ENCODE measurements at places on chromosomes 2 and 18.

- H3K4me3 ChIP-seq: no peak overlapping the region
- no peak overlapping the region for H3K27ac ChIP-seq
- no peaks in the 10 kb centered on the region for H3K27me3 ChIP-seq
- DNase-seq: no peak
- H3K4me1 ChIP-seq: no peaks in the 10 kb centered on the region
These were observed 127.8 kb downstream of the LNPK start for GRCh38 chr2:175874291-175874690.

DNA sequence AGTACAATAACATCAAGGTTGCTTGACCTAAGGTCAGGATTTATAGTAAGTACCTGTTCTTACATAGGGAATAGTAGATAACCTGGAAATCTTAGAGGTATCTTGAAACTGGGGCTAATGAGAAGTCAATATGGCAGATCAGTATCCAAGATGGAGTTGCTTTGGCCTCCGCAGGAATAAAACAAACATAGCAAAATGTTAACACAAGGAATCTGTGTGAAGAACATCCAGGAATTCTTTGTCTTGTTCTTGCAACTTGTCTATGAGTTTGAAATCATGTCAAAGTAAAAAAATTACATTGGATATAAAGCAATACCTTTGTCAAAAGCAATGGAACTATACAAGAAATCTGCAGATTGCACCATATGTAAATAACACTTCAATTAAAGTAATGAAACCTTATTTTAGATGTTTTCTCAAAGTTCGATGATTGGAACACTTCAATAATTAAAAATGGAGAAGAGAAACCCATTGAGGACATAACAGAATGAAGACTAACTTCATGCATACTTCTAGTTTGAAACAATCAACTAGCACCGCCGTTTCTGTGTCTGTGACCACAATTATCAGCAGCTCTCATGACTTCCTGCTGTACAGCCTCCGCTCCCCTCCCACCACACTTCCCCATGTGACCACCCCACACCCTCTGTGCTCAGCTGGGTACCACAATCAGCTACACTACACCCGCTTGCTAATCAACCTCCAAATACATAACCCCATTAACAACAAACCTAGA, 27.6 kb downstream of the C2orf76 start:
- no peak for DNase-seq
- H3K4me1 ChIP-seq: no peaks in the 10 kb centered on the region
- H3K36me3 ChIP-seq: no peaks in the 10 kb centered on the region
- H3K4me3 ChIP-seq: no peak overlapping the region
- H3K27ac ChIP-seq: no peak overlapping the region

- H3K4me1 ChIP-seq: no peaks in the 10 kb centered on the region
- H3K4me3 ChIP-seq: no peak overlapping the region
- no peaks in the 10 kb centered on the region for H3K27me3 ChIP-seq
- H3K36me3 ChIP-seq: no peaks in the 10 kb centered on the region
- no peak overlapping the region for H3K27ac ChIP-seq
These were observed 277.2 kb upstream of the TMEFF2 start for GRCh38 chr2:192471982-192472381.

DNA sequence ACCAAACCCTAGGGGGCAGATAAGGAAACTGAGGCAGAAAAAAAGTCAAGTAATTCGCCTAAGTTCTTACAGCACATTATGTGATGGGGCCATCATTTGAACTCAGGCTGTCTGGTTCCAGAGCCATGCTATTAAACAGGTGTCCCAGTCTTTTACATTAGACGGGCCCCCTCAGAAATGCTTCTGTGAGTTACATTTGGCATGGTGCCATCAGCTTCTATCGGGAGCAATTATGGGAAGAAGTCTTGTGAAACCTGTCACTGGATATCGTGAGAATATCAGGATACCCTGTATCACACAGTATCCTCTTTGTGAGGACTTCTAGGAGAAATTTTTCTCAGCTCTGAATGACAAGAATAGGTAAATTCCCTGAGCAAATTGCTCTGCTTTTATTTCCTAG, 143.7 kb upstream of the NOSTRIN start:
- H3K27ac ChIP-seq: no peak overlapping the region
- H3K4me3 ChIP-seq: no peak overlapping the region
- no peaks in the 10 kb centered on the region for H3K4me1 ChIP-seq
- H3K36me3 ChIP-seq: no peaks in the 10 kb centered on the region

- H3K36me3 ChIP-seq: no peaks in the 10 kb centered on the region
- H3K4me3 ChIP-seq: no peak overlapping the region
- H3K27ac ChIP-seq: no peak overlapping the region
These were observed 40.3 kb upstream of the MGAT4A start for GRCh38 chr2:98771264-98771663.

DNA sequence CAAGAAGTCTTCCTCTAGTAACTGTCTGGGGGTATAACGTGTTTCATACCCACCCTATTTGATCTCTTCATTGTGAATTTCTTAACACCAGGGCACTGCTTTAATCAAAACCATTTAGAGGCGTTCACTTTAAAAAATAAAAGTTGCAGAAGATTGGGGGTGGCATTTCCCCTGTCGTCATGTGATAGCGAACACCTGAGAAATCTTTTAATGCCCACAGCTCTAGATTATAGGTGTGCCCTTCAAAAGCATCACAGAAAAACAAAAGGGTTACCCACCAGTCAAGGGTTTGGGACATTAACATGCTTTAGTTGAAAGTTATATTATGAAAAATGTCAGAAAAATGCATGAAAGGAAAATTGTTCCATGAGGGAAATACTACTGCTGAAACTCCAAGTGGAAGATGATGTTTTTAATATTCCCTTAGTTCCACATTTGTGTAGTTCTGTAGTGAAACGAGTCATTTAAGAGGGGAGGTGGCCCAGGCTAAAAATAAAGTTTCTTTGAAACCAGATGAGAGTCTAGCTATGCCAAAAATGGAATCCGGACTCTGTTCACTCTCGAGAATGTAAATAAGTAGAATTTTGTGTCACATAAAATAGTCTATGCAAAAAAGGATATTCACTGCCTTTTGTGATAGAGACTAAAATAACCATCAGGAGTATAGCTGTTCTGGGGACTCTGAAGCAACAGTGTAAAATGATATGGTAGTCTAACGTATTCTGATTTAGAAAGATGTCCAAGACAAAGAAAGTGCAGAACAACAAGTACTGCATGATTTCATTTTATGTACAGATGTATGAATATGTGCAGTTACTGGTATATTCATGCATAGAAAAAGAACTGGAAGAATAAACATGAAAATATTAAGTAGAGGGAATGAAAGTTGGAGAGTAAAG, 95.3 kb downstream of the TMEM247 start:
- H3K4me1 ChIP-seq: no peaks in the 10 kb centered on the region
- H3K36me3 ChIP-seq: no peaks in the 10 kb centered on the region
- no peaks in the 10 kb centered on the region for H3K27me3 ChIP-seq

- no peaks in the 10 kb centered on the region for H3K27me3 ChIP-seq
- H3K27ac ChIP-seq: no peak overlapping the region
- no peak for DNase-seq
- H3K4me3 ChIP-seq: no peak overlapping the region
These were observed 72.8 kb upstream of the POU3F3 start for GRCh38 chr2:104781151-104781550.

GRCh38 chr2:140876015-140876414, 1254.8 kb downstream of the LRP1B start:
- H3K4me3 ChIP-seq: no peak overlapping the region
- no peak overlapping the region for H3K27ac ChIP-seq
- no peaks in the 10 kb centered on the region for H3K4me1 ChIP-seq
- H3K36me3 ChIP-seq: no peaks in the 10 kb centered on the region
- no peak for DNase-seq

- no peaks in the 10 kb centered on the region for H3K4me1 ChIP-seq
- DNase-seq: no peak
- no peak overlapping the region for H3K27ac ChIP-seq
- H3K27me3 ChIP-seq: no peaks in the 10 kb centered on the region
These were observed 252.4 kb upstream of the SLC39A10 start for GRCh38 chr2:195404651-195405050.

DNA sequence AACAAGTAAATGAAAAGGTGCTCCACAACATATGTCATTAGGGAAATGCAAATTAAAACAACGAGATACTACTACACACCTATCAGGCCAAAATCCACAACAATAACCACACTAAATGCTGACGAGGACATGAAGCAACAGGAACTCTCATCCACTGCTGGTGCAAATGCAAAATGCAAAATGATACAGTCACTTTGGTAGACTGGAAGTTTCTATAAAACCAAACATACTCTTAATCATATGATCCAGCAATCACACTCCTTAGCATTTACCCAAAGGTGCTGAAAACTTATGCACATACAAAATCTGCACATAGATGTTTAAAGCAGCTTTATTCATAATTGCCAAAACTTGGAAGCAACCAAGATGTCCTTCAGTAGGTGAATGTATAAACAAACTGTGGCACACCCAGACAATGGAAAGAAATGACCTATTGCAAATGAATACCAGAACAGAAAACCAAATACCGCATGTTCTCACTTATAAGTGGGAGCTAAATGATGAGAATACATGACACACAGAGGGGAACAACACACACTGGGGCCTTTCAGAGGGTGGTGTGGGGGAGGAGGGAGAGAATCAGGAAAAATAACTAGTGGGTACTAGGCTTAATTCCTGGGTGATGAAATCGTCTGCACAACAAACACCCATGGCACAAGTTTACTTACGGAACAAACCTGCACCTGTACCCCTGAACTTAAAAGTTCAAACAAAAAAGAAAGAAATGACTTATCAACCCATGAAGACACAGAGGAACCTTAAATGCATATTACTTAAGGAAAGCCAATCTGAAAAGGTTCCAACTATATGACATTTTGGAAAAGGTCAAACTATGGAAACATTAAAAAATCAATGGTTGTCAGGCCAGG, 80.4 kb downstream of the ASXL2 start:
- H3K27ac ChIP-seq: no peak overlapping the region
- DNase-seq: no peak
- H3K4me1 ChIP-seq: no peaks in the 10 kb centered on the region
- H3K4me3 ChIP-seq: no peak overlapping the region
- H3K36me3 ChIP-seq: peaks cover 9% of the 10 kb centered on the region

GRCh38 chr2:37625796-37626571, 45.5 kb downstream of the CDC42EP3 start:
- H3K36me3 ChIP-seq: no peaks in the 10 kb centered on the region
- H3K4me3 ChIP-seq: no peak overlapping the region
- no peak overlapping the region for H3K27ac ChIP-seq

DNA sequence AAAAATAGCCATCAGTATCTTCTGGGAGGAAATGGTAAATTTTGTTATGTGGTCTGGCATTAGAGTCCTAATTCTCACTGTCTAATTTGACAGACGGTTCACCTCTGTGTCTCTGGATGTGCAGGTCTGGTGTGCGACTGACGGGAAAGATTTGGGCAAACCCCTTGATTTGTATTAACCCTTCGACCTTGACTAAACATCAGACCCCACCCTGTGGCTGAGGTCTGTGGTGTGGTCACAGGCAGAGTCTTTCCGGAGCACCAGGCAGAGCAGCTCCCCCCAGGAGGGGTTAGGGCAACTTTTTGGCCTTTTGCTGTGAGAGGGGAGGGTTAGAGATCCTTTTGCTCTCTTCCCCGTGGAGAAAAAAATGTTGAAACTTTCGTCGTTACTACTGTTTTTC, 6.4 kb downstream of the TWIST2 start:
- no peaks in the 10 kb centered on the region for H3K36me3 ChIP-seq
- peaks cover 6% of the 10 kb centered on the region for H3K4me1 ChIP-seq
- H3K4me3 ChIP-seq: no peak overlapping the region
- H3K27ac ChIP-seq: no peak overlapping the region
- DNase-seq: no peak
- H3K27me3 ChIP-seq: peaks cover 4% of the 10 kb centered on the region

DNA sequence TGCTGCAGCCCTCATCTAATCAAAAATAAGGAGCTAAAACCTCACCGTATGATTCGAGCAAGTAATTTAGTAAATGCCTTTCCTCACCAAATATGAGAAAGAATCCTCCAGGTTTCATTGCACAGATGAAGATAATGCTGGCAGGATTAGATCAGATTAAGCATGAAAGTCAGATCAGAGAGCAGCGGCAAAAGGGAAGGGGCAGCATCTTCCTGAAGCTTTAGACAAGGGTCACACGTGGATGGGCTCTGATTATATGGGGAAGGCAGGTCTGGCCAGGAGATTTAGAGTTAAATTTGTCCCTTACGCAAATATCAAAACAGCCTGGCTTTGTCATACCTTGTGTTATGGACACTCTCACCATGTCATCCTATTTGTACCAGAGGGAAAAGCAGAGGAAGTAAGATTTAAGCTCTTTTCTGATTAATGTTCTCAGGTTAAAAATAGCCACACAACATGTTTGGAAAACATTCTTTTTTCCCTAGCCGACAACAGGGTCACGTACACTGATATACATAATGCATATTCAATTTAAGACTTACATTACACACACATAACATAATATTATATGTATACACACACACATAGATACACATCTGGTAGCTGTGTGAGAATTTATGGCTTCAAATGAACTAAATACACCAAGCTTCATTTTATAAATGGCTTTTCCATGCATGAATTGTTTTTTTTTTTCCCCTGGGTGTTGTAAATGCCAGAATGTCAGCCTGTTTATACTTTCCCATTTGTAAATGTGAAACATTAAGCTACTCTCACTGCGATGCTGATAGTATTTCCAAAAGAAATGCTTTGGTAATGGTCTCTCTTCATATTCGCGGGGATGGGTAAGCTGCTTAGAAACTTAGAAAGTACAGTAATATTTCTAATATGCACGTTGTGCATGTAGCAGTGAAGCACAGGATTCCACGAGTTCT, 196.3 kb upstream of the SIX3 start:
- peaks cover 6% of the 10 kb centered on the region for H3K4me1 ChIP-seq
- H3K27me3 ChIP-seq: no peaks in the 10 kb centered on the region
- H3K4me3 ChIP-seq: no peak overlapping the region
- no peaks in the 10 kb centered on the region for H3K36me3 ChIP-seq
- no peak for DNase-seq
- no peak overlapping the region for H3K27ac ChIP-seq

GRCh38 chr2:179764710-179765109, 96.7 kb downstream of the ZNF385B start:
- H3K27me3 ChIP-seq: no peaks in the 10 kb centered on the region
- H3K4me1 ChIP-seq: peaks cover 2% of the 10 kb centered on the region
- H3K36me3 ChIP-seq: no peaks in the 10 kb centered on the region

DNA sequence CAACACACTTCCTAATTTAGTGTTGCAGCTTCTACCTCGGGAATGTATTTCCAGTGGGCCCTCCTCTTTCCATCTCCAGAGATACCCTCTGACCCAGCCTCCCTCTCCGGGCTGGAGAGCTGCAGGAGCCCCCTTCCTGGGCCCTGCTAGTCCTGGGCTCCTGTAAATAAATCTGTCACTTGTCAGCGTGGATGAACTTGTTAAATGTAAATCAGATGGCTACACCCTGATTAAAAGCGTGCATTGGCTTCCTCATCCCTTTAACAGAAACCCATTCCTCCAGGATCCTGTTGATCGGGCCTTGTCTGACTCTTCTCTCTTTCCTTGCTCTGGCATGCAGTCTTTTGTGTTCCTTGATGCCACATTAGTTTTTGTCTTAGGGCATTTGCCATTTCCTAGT, 2.4 kb downstream of the ZNF236 start:
- peaks cover 3% of the 10 kb centered on the region for H3K36me3 ChIP-seq
- H3K4me1 ChIP-seq: no peaks in the 10 kb centered on the region
- no peak for DNase-seq
- H3K27me3 ChIP-seq: no peaks in the 10 kb centered on the region
- no peak overlapping the region for H3K27ac ChIP-seq
- H3K4me3 ChIP-seq: no peak overlapping the region

- no peak for DNase-seq
- no peak overlapping the region for H3K27ac ChIP-seq
- H3K4me3 ChIP-seq: no peak overlapping the region
- H3K4me1 ChIP-seq: no peaks in the 10 kb centered on the region
These were observed 29.8 kb upstream of the MAL start for GRCh38 chr2:94995553-94996304.
